NCI-H187 treated with DMSO at 0.1 percent for 48 hours (cell line): ENCODE measurements at places on chromosomes 2 and 18.

GRCh38 chr18:31225668-31226067 lies 63.0 kb upstream of the DSC1 start:
- DNase-seq, result no peak

DNA sequence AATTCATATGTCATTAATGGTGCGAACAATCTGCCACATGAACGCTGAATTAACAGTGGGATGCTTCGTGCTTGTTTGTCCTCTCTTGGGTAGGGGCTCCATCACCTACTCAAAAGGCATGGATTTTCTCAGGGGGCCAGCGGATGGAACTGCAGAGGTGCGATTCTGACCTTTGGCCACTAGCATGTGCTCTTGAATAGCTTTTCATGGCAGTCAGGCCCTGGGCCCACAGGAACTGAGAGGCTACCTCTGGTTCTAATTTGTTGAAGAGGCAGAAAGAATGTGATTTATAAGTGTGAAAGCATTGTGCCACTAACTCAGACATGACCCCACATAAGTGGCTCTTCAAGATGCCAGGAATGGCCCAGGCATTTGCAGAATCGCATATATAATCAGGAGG lies 283.2 kb downstream of the INSIG2 start:
- no peak for DNase-seq

DNA sequence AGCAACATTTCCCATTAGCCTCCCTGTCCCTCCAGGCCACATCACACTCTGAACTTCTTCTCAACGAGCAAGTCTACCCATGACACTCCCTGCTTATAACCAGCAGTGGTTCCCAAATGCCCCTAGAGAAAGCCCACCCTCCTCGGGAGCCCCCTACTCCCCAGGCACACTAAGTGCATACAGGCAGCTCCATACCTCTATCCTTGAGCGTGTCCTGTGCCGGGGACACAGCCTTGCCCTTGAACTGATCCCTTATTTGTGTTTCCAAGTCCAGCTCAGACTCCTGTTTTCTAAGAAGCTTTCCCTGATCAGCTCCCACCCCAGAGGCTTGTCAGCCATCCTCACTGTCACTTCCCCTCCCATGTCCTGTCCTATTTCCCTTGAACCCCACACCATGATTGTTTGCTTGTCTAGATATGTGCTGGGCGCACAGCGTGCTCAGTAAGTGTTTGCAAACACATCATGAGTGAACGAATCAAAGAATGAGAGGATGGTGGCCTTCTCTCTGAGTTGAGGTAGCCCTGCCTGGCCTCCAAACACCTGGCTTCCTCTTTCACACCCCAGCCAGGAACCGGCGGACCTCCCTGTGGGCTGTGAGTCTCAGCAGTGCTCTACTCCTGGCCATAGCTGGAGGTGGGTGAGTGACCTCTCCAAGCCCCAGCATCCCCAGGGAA lies 2.1 kb downstream of the TEX51 start:
- DNase-seq, result no peak

- no peak for DNase-seq
Measured at GRCh38 chr2:240839152-240840143, 19.4 kb upstream of the KIF1A start.

GRCh38 chr2:73292316-73292905 lies 937 bp downstream of the EGR4 start:
- no peak for DNase-seq

DNA sequence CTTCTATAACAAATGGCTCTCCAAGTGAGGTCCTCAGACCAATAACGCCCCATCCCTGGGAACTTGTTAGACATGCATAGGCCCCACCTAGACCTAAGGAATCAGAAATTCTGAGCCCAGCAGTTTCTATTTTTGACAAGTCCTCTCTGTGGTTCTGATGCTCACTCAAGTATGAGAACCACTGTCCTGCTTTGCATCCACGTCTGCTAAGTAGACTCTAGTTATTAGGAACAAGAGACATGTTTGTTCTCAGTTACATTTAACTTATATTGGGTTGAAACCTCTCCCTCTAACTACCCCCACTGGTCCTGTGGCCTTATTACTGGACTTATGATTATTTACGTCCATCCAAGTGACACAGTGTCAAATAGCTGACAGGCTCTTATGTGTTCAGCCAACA lies 70.3 kb downstream of the TMEM17 start:
- no peak for DNase-seq

- DNase-seq, result no peak
Measured at GRCh38 chr2:60544062-60544461, 9.4 kb downstream of the BCL11A start.

- no peak for DNase-seq
Measured at GRCh38 chr2:132430895-132431294, 14.3 kb downstream of the GPR39 start.

GRCh38 chr2:880201-880970 lies 70.3 kb upstream of the SNTG2 start:
- no peak for DNase-seq

- DNase-seq, result no peak
Measured at GRCh38 chr2:128444121-128444771, 125.6 kb upstream of the HS6ST1 start.

GRCh38 chr2:168796583-168797285 lies 5.7 kb upstream of the NOSTRIN start:
- DNase-seq, result no peak

- DNase-seq, result peak; percentile 19
Measured at GRCh38 chr2:216083464-216084281, 2.0 kb downstream of the TMEM169 start.

- DNase-seq, result no peak
Measured at GRCh38 chr2:18998491-18998890, 359.9 kb downstream of the OSR1 start.

GRCh38 chr18:37654731-37655369 lies 89.3 kb upstream of the CELF4 start:
- DNase-seq, result no peak

- DNase-seq, result no peak
Measured at GRCh38 chr2:172087780-172088244, 2.5 kb downstream of the DLX1 start.

GRCh38 chr2:230751062-230751461 lies 38.4 kb downstream of the CAB39 start:
- DNase-seq, result no peak

DNA sequence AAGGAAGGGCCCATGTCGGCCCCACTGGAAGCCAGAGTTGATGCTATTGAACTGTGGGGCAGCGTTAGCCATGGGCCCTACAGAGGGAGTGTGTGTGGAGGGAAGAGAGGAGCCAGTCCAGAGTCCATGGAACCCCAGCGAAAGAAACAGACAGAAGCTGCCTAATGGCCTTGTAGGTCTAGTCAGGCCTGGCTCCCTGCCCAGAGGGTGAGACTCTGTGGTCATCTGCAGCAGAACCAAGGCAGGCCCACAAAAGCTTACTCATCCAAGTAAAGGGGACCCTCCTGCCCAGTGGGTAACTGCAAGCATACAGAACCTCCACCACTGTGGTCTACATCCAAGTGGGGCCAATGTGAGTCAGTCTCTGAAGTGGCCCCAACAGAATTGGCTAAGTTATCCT lies 439.8 kb downstream of the TGIF1 start:
- no peak for DNase-seq
